ENCODE measurements at places on chromosomes 2 and 18.

GRCh38 chr18:63311118-63312018 is 8.2 kb downstream of the BCL2 start:
- DNase-seq, result no peak

DNA sequence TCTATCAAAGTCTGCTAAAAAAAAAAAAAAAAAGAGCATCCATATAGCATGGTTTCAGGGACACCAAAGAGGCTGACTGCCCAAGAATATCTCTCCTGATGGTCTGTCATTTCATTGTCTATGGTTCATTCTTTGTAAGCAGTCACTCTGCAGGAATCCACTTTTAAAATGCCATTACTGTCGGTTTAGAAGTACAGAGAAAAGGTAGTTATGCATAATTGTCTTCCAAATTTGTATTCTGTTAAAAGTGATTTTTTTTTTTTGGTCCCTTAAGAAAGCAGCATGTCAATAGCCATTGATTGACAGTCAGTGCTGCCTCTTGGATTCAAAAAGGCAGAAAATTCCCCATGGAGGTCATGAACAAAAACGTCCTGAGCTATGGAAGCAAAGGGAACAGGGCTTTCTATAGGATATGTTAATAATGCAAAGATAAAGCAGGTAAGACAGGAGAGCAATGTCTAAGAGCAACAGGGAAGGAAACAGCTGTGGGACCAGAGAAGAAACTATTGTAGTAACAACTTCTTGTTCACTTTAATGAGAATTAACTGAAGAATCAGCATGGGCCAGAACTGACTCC is 245.8 kb downstream of the TMX3 start:
- DNase-seq, result no peak

GRCh38 chr18:10378688-10379420 is 75.6 kb upstream of the APCDD1 start:
- DNase-seq, result no peak

DNA sequence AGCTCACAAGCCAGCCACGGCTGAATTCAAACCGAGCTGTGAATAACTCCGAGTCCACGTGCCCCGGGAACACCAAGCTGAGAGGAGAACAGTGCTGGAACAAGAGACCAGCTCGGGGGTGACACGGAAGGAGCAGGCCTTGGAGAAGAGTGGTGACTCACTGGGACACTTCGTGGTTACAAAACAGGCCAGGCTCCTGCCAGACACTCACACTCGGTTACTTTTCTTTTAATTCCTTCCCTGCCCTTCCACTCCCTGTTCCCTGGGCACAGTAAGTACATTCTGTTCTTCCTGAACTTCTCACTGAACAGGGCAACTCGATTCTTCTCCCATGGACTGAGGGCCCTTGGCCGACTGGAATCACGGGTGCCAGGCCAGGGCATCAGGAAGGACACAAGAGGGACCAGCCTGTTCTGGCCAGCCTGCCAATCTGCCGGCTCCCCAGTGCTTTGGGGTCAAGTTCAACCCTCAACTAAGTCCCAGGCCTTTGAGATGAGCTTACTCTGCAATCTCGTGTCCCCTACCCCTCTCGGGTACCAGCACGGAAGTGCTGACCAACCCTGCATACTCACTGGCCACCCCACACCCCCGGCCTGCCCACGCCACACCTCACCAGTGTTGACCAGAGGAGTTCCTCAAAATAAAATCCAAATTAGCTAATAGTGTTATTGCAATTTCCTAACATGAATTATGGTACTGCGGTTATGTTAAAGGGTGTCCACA is 87.5 kb downstream of the TFCP2L1 start:
- DNase-seq, result no peak

DNA sequence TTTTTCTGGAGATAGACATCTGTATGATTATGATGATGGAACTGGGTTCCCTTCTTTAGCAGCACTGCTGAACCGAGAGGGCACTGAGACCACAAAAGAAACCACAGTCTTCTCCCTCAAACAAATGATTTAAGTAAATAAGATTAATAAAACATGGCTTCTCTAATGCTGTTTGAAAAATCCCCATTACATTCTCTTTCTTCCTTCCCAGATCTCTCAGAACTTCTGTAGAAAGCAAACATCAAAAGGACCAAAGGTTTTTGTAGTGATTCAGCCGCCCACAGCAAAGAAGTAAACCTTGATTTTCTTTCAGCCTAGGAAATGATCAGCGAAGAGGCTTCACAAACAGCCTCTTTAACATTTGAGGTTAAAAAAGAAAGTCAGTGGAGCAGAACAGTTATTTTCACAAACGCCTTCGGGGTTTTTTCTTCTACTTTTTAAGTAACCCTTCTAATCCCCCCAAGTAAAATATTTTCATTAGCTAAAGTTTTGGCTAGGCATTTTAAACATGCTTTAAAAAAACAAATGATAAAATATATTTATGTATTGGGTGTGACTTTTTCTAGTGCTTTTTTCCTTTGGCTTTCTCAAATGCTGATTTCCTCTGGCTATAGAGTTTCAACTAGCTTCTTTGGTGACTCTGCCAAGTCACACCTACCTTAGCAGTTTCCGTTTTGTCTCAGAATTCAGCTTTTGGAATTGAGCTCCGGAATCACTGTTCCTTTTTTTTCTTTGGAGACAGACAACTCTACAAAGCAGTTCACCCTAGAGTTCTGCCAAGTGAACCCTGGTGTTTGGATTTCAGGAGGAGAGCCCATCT is 89.6 kb downstream of the UPP2 start:
- no peak for DNase-seq

GRCh38 chr2:227370791-227371312 is 8.3 kb downstream of the TM4SF20 start:
- no peak for DNase-seq

DNA sequence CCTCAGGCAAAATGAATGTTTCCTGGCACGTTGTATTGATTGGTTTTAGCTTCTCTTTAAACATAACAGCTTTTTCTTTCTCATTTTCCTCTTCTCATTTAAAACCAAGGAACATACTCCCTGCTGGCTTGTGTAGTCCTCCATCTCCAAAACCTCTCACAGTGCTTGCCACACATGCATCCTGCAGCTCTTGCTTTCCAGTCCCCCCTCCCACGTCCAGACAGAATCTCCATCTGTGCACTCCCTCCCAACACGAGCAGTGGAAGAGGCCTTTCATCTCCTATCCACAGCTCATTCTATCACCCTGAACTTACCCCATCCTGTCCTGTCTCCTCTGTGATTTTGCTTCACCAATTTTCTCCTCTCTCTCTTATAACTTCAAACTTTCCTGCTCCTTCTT is 99.6 kb upstream of the THSD7B start:
- no peak for DNase-seq

- DNase-seq, result no peak
These were observed 6.3 kb upstream of the NOSTRIN start for GRCh38 chr2:168796090-168796577.

DNA sequence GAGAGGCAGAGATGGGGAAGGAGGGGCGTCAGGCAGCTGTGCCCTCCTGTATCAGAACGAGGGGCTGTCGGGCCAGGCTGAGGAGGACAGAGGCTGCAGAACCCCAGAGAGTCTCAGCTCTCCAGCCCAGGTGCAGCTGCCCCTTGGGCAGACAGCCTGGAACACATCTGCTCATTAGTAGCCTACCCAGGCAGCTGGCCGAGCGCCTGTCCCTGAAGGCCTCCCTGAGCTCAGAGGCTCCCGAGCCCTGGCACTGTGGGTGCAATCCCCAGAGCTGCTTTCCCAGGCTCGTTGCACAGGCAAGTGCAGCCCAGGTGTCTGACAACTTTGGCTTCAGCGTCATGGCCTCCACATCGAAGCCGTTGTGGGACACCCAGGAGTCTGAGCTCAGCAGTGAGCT is 13.1 kb upstream of the TMEM185B start:
- no peak for DNase-seq

- no peak for DNase-seq
These were observed 61.6 kb downstream of the DNMT3A start for GRCh38 chr2:25280051-25280687.

- DNase-seq, result no peak
These were observed 139.3 kb downstream of the ASXL3 start for GRCh38 chr18:33717339-33717738.

GRCh38 chr2:8149985-8150539 is 531.8 kb upstream of the ID2 start:
- no peak for DNase-seq

- DNase-seq, result no peak
These were observed 46.4 kb downstream of the GRB14 start for GRCh38 chr2:164574931-164575330.

DNA sequence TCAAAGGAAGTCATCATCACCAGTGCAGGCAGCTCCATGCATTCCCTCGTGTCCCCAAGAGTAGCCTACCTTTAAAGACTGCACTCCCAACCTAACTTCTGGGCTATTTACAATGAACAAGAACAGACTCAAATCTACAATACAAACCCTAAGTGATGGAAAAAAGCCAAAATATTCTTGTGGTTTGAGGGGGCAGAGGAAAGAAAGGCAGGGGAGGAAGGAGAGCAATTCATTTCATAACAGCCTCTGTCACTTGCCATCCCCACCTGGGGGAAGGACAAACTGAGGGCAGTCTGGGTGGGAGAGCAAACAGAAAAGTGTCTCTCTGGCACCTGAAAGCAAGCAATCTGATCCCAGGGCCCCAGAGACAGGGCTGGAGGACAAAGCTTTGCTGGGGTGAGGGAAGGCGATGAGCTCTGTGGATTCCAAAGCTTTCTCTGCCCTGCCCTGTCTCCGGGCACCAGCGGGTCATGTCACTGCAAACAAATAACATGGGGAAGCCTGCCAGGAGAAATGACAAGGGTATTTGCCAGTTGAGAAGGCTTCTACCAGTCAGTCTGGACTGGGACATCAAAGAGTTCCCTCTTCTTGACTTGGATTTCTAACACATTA is 528.0 kb upstream of the TNP1 start:
- no peak for DNase-seq

DNA sequence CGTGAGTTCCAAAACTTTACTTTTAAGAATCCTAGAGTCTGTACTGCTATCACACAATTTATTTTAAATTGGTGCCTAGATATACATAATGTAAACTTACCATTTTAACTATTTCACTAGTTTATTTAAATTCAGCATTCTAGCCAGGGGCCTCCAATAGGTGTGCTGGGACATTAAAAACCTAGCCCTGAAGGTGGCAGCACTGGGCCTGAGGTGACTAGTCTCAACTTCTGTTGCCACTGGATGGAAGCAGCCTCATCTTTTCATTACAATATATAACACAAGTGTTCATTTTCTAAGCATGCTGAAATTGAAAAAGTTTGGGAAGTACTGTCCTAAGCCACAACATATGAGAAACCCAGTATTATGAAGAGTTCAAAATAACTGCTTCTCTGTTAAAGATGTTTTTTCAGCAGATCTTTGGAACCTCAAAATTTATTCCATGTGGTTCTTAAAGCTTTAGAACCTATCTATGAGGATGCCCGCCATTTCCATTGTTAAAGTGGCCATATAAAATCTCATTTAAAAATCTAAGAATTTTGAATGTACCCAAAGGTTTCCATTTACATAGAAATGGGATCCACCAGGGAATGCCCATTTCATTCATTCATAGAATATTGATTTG is 2.9 kb upstream of the RBBP8 start:
- DNase-seq, result peak; percentile 71

DNA sequence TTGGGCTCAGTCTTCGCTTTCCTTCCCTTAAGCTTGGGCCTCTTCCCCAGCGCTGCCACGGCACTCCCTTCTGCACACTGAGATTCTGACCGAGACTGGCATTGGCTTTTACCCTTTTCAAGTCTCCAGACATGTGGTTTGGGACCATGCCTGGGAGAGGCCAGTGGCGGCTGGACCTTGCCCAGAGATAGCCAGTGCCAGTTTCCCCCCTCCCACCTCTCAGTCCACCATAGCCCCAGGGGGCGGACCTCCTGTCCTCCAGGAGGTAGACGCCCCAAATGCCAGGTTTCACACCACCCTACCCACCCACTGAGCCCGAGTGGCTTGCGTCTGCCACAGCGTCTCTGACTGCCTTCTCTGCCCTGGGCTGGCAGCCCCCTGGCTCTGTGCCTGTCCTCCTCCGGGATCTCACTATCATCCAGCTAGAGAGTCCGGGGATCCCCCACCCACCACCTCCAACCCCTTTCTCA is 47.7 kb downstream of the INPP5D start:
- no peak for DNase-seq

- DNase-seq, result no peak
These were observed 435.7 kb downstream of the LRRTM4 start for GRCh38 chr2:77086478-77086877.

DNA sequence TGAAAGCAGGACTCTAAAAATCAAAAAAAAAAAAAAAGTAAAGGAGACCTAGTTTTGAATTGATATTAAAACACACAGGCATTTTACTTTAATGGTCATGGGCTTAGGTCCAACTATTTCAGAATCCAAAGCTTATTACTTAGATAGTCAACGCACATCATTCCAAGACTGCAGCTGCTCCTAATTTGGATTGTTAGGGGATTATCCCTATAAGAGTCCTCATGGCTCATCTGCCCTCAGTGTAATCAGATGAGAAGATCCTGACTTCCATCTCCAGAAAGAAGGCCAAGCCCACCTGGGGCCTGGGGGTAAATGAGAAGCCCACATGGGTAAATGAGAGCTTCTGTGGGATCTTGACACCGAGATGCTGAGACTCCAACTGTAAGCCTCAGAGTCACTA is 424.2 kb downstream of the NRXN1 start:
- DNase-seq, result no peak
